ENCODE measurements at places on chromosomes 4 and X. TPM values are rescaled to one million over a fixed set of nuclear protein-coding genes. Genes with fewer than 3 reads are reported as not detected.

Gene NOX1
- not detected for total RNA-seq

Gene SSX1
- total RNA-seq, result not detected

Gene NCAPG
- total RNA-seq, result 48.2 TPM

Gene TRPC3
- total RNA-seq, result 0.35 TPM

Gene RAI2
- 0.55 TPM for total RNA-seq

Gene AWAT2
- total RNA-seq, result not detected

Gene F11
- not detected for total RNA-seq

Gene NDNF
- total RNA-seq, result 0.18 TPM

DNA sequence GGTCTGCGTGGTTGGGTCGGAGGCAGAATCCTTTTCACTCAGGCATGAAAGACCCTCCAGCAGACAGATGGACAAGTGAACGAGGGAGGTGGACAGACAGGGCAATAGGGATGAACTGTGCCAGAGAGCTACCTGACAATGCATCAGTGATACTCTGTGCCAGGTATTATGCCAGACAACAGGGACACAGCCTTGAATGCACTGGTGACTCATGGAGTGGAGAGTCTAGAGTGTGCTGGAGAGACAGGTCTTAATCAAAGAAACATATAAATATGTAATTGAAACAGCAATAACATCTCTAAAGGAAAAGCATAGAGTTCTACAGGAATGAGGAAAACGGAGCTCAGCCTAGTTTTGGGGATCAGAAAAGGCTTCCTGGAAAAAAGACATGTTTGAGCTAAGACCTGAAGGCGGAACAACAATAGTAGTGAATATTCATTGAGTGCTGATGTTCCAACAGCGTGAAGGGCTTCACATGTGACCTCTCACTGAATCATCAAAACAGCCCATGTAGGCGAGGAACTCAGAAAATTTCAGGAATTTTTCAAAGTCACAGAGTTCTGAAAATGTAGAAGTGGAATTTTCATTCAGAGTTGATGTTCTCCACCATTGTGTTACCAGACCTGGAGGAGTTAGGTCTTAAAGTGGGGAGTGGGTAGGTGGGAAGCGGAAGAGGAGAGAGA, 20.0 kb upstream of the FGFBP2 start:
- no peak overlapping the region for H3K4me3 ChIP-seq
- H3K27ac ChIP-seq, result no peak overlapping the region
- H3K4me1 ChIP-seq, result no peaks in the 10 kb centered on the region
- H3K27me3 ChIP-seq, result no peaks in the 10 kb centered on the region
- DNase-seq, result no peak

DNA sequence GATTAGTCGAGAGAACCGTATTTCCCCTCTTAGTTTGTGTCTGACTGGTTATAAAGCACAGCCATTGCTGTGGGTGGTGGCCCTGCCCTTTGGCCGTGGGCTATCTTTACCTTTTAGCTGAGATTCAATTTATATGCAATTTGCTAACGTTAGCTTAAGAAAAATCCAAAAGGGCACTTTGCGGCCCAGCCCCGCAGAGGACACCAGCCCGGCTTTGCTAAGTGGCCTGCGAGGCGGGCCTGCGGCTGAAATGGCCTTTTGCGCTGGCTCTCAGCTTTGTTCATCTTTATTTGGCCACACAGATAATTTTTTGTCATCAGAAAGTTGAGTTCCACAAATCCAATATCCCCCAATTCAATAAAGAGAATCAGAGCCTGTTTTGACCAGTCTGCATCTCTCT, 48.3 kb downstream of the CPZ start:
- no peak overlapping the region for H3K4me3 ChIP-seq
- H3K4me1 ChIP-seq, result no peaks in the 10 kb centered on the region
- no peak overlapping the region for H3K27ac ChIP-seq
- H3K36me3 ChIP-seq, result no peaks in the 10 kb centered on the region
- no peaks in the 10 kb centered on the region for H3K27me3 ChIP-seq
- DNase-seq, result no peak

DNA sequence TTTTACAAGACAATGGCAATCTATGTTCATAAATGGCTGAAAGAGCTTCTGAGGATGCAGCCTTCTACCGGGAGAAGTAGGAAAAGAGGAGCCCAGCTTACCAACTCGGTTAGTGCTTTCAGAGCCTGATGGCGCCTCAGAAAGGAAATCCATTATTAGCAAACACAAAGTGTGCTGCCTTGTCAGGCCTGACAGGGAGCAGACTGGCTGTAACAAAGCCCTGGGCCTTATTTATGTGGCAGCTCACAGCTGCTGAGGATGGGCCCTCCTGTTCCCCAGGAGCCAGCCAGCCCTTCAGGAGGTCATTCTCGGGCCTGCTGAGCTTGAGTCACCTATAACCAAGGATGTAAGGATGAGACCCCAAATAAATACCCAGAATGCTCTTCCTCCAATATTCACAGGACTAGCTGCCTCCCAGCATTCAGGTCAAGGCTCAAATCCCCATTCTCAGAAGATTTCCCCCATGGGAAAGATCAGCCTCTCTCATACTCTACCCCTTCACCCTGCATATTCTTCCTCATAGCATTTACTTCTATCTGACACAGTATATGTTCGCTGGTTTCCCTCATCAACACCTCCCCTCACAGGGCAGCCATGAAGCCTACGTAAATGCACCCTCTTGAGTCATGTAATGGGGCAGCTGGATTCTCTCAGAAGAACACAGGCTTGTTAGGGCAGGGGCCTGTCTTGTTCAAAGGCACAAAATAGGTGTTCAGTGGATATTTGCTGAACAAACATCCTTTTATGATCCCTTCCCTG, 227.0 kb upstream of the RASGEF1B start:
- no peak overlapping the region for H3K4me3 ChIP-seq
- no peak for DNase-seq
- no peaks in the 10 kb centered on the region for H3K4me1 ChIP-seq
- H3K27me3 ChIP-seq, result no peaks in the 10 kb centered on the region
- no peak overlapping the region for H3K27ac ChIP-seq

DNA sequence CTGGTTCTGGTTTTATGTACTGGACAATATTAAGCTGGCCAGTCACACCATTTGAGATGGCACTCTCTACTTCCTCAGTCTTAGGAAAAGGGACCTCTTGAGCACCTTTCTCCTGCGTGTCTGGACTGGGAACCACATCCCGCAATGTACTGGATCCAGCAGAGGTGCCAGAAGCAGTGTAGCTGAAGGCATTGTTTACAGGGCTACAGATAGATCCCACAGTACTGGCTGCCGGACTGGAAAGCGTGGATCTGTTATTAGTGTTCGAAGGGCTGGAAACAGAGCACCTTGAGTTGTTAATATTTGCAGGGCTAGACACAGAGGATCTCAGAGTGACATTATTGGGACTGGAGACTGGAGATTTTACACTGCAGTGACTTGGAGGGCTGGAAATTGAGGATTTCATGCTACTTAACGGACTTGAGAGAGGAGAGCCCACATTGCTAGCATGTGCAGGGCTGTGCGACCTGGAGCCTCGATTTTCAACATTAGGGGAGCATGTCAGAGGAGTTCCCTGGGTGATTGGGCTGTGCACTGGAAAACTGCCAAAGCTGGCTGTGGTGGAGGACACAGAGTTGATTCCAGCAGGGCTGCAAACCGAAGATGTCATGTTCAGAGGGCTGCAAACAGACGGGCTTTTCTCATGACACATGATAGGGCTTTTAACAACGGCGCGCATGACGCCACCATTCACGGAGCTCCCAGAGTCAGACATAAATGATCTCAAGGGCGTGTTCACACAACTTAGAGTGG, 6.4 kb downstream of the NR3C2 start:
- peaks cover 76% of the 10 kb centered on the region for H3K4me1 ChIP-seq
- no peak overlapping the region for H3K27ac ChIP-seq
- H3K36me3 ChIP-seq, result no peaks in the 10 kb centered on the region
- no peak overlapping the region for H3K4me3 ChIP-seq
- no peaks in the 10 kb centered on the region for H3K27me3 ChIP-seq

GRCh38 chrX:20968996-20969395, 405.2 kb upstream of the CNKSR2 start:
- H3K36me3 ChIP-seq, result no peaks in the 10 kb centered on the region
- no peak overlapping the region for H3K27ac ChIP-seq
- no peak overlapping the region for H3K4me3 ChIP-seq

GRCh38 chr4:69095301-69095731, 958 bp upstream of the UGT2B7 start:
- no peaks in the 10 kb centered on the region for H3K27me3 ChIP-seq
- H3K27ac ChIP-seq, result no peak overlapping the region
- no peaks in the 10 kb centered on the region for H3K36me3 ChIP-seq

DNA sequence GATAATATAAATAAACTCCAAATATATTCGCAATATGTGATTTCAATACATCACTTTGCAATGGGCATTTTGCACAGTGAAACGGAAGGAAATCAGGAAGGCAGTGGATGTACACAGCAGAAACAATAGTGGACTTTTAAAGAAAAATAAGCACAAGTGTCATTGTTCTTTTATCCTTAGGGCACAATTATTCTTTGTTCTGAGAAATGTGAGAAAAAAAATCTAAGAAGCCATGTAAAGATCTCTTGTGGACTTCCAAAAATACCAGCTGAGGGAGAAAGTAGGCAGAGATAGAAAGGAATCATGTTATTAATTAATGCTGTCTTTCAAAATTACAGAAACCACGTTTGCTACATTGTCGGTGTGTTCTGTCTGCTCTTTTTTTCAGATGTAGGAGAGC, 17.6 kb upstream of the PRRG1 start:
- no peak for DNase-seq
- H3K27ac ChIP-seq, result no peak overlapping the region
- no peaks in the 10 kb centered on the region for H3K36me3 ChIP-seq
- H3K27me3 ChIP-seq, result no peaks in the 10 kb centered on the region
- no peak overlapping the region for H3K4me3 ChIP-seq
- no peaks in the 10 kb centered on the region for H3K4me1 ChIP-seq

DNA sequence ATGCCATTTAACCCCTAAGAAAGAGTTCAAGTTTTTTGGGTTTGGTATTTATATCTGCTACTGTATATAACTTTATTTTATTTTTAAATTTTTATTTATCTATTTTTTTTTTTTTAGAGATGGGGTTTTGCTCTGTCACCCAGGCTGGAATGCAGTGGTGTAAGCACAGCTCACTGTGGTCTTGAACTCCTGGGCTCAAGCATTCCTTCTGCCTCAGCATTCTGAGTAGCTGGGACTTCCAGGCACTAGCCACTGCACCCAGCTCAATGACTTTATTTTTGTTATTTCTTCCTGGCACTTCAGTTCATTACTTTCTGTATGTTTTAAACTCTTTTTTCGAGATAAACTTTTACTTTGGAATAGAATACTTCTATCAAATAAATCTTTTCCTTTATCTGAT, 42.4 kb upstream of the PGAM4 start:
- DNase-seq, result no peak
- no peaks in the 10 kb centered on the region for H3K36me3 ChIP-seq
- no peak overlapping the region for H3K27ac ChIP-seq
- H3K27me3 ChIP-seq, result no peaks in the 10 kb centered on the region
- H3K4me1 ChIP-seq, result no peaks in the 10 kb centered on the region

DNA sequence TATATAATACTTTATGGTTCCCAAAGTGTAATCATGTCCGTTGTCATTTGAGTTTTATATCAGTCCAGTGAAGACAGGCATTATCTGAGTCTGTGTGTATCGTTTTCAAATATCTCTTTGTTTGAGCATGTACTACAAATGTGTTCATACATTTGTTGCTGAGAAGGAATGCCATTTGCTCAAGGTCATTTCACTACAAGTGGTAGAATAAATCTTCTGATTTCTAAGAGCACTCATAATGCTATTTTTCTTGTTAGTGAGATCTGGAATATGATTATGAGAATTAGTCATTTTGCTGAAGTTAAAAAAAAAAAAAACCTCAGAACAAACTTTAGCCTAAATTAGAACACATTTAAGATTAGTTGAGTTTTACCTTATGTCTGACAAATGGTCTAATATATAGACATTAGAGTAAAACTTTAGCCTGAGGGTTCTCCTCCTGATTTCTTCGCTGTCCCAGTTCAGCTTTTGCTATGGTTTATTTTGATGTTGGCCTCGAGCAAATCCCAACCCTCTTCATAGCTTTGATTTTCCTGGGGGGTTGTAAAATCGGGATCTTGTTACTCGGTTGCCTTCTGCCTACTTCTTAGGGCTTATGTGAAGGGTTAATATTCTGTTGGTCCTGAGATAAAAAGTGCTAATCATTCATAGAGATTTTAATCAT, 87.1 kb downstream of the TMEM131L start:
- H3K36me3 ChIP-seq, result peaks cover 6% of the 10 kb centered on the region
- DNase-seq, result no peak
- H3K4me1 ChIP-seq, result peaks cover 4% of the 10 kb centered on the region
- H3K27me3 ChIP-seq, result no peaks in the 10 kb centered on the region

- no peak overlapping the region for H3K27ac ChIP-seq
- no peak overlapping the region for H3K4me3 ChIP-seq
- no peaks in the 10 kb centered on the region for H3K27me3 ChIP-seq
These were observed 851.0 kb downstream of the RAB28 start for GRCh38 chr4:12633053-12633651.

GRCh38 chr4:169604131-169604900, 8.1 kb downstream of the NEK1 start:
- DNase-seq, result no peak
- peaks cover 6% of the 10 kb centered on the region for H3K36me3 ChIP-seq
- H3K27me3 ChIP-seq, result no peaks in the 10 kb centered on the region

GRCh38 chr4:149931431-149931830, 115.8 kb upstream of the IQCM start:
- no peaks in the 10 kb centered on the region for H3K4me1 ChIP-seq
- no peaks in the 10 kb centered on the region for H3K36me3 ChIP-seq
- H3K27me3 ChIP-seq, result no peaks in the 10 kb centered on the region
- DNase-seq, result no peak
- no peak overlapping the region for H3K4me3 ChIP-seq

DNA sequence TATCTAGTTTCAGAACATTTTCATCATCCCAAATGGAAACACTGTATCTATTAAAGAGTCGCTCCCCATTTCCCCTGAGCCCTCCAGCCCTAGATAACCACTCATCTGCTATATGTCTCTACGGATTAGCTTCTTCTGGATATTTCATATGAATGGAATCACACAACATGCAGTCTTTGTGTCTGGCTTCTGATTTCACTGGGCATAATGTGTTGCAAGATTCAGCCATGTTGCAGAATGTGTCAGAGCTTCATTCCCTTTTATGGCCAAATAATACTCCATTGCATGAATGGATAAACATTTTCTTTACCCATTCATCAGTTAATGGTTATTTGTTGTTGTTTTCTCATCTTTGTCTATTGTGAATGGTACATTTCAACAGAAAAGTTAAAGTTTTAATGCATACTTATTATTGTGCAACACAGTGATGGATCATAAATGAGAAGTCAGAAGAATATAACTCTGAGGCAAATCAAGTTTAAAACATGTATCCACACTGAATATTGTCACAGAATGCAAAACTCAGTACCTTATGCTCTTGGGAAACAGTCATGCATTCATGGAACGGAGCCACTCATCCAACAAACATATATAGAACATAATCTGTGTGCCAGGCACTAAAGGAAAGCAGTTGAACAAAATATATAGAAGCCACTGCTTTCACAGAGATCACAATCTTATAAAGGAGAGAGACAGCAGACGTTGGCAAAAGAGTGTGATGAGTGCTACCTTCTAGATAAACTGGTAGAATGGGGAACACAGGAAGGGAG, 57.8 kb upstream of the MAGEA4 start:
- H3K27ac ChIP-seq, result no peak overlapping the region
- no peaks in the 10 kb centered on the region for H3K27me3 ChIP-seq
- H3K4me1 ChIP-seq, result no peaks in the 10 kb centered on the region
- DNase-seq, result no peak
- no peaks in the 10 kb centered on the region for H3K36me3 ChIP-seq
